T-helper 9 cell (primary cell): ENCODE measurements at places on chromosomes 13 and 19.

- DNase-seq: no peak
Measured at GRCh38 chr13:77184455-77184854, 142.4 kb downstream of the MYCBP2 start.

- DNase-seq: no peak
Measured at GRCh38 chr13:34070544-34071303, 252.8 kb downstream of the RFC3 start.

DNA sequence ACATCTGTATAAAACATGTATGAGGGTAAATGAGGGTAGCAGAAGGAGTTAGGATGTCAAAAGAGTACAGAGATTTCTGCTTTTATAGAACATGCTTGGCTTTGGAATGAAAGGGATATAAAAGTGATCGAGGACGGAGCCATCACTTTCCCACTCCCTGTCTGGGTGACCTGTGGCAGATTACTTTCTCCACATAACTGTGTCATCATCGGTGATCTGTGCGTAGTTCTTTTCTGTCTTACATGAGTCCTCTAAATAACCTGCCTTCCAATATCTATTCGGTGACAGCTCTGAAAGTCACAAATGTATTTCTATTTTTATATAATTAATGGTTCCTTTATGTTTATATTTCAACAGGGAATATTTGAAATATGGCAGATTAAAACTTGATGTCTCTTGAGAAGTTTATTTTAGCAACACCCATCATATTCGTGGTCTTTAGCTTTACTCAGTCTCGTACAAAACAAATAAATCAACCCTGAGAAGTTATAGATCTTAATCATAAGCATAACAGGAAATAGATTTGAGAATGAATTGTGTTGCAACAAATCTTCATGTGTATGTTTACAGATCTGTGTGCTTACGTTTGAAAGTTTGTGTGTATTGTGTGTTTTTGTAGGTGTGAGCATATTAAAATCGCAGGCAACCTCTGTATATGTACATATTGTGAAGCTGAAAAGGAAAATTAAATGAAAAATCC lies 1094.3 kb downstream of the EFNB2 start:
- no peak for DNase-seq

DNA sequence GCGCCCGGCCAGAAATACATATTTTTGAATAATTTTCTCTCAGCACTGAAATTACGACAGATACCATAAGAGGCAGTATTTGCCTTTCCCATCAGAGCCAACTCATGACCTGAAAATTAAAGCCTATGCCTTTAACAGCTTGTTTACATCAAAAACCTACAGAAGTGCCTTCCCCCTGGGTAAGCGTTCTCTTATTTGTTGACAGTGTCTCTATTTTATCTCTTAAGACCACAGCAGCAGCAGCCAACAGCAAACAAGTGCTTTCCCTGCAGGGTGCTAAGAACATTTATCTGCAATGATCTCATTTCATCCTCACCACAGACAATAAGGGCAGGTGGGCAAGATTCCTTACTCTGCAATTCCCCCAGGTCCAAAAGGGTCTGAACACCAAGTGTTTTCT lies 6.0 kb downstream of the AKAP8L start:
- no peak for DNase-seq

GRCh38 chr13:31965361-31966066 lies 66.1 kb upstream of the FRY start:
- DNase-seq: no peak

DNA sequence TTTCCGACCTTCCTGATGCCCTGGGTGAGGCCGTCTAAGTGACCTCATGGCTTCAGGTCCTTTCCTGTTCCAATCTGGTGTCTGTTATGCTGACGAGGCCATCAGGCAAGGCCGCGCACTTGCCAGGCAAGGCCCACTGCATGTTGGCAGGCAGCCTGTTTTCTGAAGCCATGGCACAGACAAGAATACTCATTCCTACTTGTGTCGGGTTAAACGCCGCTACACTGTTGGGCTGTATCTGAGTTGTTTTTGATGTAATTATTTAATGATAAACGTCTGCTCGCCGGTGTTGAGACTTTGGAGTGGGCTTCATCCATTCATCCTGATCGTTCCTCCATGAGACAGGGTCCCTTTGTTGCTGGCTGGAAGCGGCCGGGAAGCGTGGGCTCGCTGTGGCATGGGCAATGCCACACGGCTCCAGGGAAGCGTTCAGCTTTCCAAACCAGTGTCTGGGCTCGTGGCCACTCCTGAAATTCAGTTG lies 92.1 kb downstream of the ATP11A start:
- DNase-seq: no peak
